ENCODE measurements at places on chromosomes 7 and 10.

- no peak for DNase-seq
Observed at GRCh38 chr10:83539528-83540308, 599.6 kb upstream of the GHITM start.

- DNase-seq: no peak
Observed at GRCh38 chr7:46468753-46469356, 547.8 kb upstream of the IGFBP3 start.

DNA sequence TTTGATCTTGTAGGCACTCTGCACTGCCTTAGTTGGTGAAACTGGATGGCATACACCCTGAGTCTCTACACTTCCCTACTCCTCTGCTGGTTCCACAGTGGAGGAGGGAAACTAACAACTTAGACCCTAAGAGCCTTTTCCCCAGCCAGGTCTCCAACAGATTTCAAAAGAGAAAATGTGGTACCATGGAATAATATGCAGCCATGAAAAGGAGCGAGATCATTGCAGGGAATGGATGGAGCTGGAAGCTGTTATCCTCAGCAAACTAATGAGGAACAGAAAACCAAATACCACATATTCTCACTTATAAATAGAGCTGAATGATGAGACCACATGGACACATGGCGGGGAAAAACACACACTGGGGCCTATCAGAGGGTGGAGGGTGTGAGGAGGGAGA, 36.3 kb upstream of the CCDC3 start:
- DNase-seq: no peak

- peak; percentile 83 for DNase-seq
Observed at GRCh38 chr10:92419740-92420545, 129.0 kb downstream of the MARCHF5 start.

DNA sequence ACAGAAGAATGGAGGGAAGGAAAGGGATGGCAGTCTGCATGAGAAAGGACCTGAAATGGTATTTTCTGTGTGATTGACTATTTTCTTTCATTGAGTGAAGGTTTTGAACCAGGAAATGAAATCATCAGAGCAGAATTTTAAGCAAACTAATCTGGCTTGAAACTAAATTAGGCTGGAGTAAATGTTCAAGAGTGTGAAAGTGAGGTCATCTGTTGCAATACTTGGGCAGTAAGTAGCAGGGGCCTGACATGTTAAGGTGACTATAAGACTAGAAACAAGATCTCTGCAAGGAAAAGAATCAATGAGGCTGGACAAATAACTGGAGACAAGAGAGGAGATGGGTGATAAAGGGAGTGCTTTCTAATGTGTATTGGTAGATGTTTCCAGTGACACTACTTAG, 205.2 kb downstream of the NSUN6 start:
- no peak for DNase-seq
